ENCODE measurements at places on chromosomes 3 and 15. TPM values are rescaled to one million over a fixed set of nuclear protein-coding genes. Genes with fewer than 3 reads are reported as not detected.
A peak's percentile ranks its signal among the peaks of the same experiment; 100 is the strongest.

DNA sequence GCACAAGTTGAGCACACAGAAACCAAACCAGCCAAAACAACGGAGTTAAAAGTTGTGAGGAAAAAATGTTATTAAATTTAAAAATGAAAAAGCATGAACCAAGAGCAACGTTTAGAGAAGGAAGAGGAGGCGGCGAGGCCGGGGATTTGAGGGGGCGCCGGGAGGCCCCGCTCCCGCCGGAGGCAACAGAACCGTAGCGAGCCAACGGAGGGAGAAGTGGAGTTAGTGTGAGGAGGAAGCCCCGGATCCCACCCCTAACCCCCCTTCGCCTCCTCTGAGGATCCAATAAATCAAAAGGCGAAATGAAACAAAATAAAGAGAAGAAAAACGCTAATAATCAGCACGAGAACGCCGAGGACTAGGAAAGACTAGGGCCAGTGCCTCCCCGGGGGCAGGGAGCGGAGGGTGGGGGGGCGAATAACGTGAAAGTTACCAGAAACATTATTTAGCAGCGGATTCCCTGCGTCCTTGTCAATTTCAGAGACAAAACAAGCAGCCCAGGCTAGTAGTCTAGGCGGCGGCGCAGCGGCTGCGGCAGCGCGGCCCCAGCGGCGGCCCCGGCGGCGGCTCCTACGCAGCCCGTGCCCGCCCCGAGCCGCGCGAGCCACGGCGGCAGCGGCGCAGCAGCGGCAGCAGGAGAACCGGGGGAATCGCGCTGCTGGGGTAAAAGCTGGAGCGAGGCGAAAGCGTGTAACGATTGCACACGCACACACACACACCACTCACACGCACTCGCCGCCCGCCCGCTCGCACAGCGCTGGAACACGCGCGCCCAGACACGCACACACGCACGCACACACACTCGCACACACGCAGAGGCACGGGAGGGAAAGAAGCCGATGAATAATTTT is 1.7 kb downstream of the MEIS2 start:
- DNase-seq, result no peak

SERPINI2 gene
- 0.78 TPM for polyA plus RNA-seq

ULK4 gene
- 4.7 TPM for polyA plus RNA-seq

DNA sequence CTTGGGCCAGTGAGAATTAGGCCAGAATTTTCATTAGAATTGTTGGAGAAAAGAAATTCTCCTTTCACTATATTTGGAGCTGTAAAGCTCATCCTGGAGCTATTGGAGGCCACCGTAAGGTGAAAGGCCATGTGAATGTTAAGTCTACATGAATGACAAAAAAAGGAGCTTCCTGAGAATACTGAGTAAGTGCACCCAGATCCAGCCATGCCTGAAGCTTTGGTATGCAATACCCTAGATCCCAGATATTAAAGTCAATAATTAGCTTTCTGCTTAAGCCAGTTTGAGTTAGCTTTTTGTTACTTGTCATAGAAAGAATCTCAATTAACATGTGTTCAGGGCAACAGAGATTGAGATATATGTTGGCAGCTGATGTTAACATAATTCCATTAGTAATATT is 172.4 kb downstream of the NR1D2 start:
- no peak for DNase-seq

- no peak for DNase-seq
Observed at GRCh38 chr3:61297821-61298220, 46.6 kb upstream of the FHIT start.

GOLGA6D gene
- polyA plus RNA-seq, result not detected

SENP8 gene
- polyA plus RNA-seq, result 7.6 TPM

DNA sequence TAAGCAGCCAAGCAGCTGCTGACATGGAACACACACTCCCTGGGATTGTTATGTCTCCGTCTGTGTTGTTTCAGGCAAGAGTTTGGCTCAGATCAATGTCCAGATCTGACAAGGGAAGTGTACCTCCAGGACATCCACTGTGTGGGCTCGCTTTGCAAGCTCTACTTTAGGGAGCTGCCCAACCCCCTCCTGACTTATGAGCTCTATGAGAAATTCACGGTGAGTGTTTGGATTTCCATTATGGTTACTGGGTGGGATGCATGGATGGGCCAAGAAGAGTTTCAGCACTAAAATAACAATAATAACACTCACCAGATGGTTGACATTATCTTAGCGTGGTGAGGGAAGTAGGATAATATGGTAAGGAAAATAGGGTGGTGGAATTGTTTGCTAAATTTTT is 74.1 kb downstream of the ARHGAP31 start:
- no peak for DNase-seq

DNA sequence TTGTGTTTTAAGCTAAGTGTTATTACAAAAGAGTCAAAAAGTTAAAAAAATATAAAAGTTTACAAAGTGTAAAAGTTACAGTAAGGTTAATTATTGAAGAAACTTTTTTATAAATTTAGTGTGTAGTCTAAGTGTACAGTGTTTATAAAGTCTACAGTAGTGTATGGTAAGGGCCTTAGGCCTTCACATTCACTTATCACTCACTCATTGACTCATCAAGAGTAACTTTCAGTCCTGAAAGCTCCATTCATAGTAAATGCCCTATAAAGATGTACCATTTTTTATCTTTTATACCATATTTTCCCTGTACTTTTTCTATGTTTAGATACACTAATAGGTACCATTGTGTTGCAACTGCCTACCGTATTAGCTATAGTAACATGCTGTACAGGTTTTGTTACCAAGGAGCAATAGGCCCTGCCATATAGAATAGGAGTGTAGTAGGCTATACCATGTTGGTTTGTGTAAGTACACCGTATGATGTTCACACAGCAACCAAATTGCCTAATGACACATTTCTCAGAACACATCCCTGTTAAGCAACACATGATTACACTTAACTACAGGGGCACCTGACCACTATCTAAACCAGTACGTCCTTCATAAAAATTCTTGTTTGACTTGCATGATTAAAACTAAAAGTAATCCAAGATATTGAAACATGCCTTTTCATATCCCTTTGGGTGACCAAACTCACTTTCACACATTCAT is 17.2 kb downstream of the RAD18 start:
- no peak for DNase-seq

DNA sequence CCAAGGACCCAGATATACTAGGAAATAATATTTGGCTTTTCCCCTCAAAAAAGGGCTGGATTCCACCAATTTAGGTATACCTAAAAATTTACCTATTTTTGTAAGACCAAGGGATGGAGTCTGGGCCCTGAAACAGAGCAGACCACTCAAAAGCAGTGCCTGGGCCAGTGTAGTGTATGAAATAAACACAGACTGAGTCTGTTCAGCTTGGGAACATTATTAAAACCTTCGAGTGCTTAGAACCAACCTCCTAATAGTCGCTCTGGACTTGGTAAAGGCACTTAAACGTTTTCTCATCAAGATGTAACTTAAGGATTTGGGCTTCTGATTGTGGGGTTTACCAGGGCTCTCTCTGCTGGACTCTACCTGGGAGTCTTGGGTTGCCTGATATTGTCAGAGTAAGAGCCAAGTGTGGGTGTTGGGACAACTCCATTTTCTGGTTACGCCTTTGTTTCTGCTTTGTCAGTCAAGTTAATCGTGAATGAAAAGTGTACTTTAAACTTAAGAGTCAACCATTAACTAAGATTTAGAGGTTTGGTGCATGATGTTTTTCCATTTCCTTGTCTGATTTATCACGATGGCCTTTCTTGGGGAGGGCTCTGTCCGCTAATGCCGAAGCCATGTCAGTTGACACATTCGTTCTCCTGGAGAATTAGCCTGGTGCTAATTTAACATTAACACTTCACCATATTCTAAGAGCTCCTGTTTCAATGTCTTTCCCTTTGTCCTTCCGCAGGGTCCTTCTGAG is 221.0 kb upstream of the TPM1 start:
- DNase-seq, result peak; percentile 36

GRCh38 chr15:87089551-87089950 is 1009.9 kb downstream of the AGBL1 start:
- DNase-seq, result no peak

PDCD7 gene
- polyA plus RNA-seq, result 31.9 TPM

GRCh38 chr3:2595486-2595885 is 496.8 kb downstream of the CNTN4 start:
- DNase-seq, result no peak

- DNase-seq, result no peak
Observed at GRCh38 chr3:166734734-166735133, 645.4 kb downstream of the ZBBX start.

DNA sequence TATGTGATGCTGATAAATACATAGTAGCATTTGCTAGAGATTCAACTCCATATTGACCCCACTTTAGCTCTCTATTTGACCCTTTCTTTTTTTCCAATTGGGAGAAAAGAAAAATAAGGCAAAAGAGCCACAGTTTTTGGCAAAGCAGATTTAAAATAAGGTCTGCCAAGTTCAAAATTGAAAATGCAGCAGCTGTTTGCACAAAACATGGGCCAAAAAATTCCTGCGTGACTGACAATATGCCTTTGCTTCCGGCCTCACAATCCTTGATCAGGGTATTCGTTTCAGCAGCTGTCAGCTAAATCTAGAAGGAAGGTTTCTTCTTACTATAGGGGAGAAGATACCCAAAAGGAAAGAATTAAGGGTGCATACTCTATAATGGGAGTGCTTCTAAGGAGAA is 563.5 kb upstream of the CCDC54 start:
- DNase-seq, result no peak

Data from right renal cortex interstitium (tissue), 3 donors.